ENCODE measurements at places on chromosomes 2 and 18.

GRCh38 chr2:27264753-27265535, 2.1 kb upstream of the SLC30A3 start:
- DNase-seq: peak; percentile 75

DNA sequence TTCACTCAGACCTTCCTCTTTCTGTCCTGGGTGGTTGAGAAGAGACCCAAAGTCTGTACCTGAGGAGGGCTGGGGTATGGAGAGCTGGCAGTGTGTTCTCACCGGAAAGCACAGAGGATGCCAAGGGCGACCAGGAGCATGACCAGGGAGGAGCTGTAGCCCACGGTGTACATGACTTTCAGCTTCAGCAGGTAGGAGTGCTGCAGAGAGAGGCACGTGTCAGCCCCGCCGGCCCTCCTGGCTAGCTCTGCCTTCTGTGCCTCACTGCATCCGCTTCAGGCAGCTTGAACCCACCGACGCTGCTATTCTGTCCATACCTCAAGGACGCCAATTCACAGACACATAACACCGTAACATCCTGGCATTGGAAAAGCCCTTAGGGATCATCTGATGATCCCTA, 34.0 kb downstream of the TMEM37 start:
- DNase-seq: no peak

DNA sequence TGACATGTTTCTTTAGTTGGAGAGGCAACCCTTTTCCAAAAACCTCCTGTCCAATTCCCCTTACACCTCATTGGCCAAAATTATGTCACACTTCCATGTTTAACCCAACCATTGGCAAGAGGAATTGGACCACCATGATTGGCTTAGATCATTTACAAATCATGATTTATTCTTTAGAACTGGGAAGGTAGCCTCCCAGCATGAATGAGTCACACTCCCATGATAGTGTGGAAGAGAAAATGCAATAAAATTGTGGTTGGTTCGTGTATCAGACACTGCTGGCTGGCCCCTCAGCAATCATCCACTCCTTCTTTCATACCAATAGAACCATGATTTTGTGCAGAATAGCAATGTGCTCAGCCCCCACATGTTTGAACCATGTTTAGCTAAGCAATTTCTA, 156.6 kb upstream of the ACVR2A start:
- DNase-seq: no peak

DNA sequence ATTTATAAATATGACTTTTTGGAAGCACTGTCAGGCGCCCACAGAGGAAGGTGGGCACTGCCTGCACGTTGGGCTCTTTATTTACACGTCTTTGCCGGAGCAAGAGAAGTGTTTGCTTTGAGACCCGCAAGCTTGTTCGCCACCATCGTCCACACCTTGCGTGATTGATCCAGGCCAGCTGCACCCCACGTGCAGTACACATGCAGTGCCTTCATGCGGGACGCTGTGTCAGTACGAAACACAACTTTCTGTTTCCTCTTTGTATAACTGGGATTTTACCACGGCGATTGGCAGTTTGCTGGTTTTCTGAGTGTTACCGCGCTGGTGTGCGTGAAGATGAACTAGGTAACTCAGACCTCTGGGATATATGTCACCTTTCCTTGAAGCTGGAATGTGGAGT, 571.0 kb upstream of the SALL3 start:
- no peak for DNase-seq

DNA sequence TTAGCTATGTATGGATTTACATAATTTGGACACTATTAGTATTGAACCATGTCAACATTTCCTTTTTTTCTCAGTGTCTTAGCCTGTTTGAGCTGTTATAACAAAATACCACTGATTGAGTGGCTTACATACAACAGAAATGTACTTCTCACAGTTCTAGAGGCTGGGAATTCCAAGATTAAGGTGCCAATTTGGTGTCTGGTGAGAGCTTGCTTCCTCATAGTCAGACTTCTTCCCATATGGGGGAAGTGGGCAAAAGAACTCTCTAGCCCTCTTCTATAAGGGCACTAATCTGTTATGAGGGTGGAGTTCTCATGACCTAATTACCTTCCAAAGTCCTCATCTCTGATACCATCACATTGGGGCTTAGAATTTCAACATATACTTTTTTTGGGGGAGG, 12.6 kb downstream of the ZNF804A start:
- no peak for DNase-seq

DNA sequence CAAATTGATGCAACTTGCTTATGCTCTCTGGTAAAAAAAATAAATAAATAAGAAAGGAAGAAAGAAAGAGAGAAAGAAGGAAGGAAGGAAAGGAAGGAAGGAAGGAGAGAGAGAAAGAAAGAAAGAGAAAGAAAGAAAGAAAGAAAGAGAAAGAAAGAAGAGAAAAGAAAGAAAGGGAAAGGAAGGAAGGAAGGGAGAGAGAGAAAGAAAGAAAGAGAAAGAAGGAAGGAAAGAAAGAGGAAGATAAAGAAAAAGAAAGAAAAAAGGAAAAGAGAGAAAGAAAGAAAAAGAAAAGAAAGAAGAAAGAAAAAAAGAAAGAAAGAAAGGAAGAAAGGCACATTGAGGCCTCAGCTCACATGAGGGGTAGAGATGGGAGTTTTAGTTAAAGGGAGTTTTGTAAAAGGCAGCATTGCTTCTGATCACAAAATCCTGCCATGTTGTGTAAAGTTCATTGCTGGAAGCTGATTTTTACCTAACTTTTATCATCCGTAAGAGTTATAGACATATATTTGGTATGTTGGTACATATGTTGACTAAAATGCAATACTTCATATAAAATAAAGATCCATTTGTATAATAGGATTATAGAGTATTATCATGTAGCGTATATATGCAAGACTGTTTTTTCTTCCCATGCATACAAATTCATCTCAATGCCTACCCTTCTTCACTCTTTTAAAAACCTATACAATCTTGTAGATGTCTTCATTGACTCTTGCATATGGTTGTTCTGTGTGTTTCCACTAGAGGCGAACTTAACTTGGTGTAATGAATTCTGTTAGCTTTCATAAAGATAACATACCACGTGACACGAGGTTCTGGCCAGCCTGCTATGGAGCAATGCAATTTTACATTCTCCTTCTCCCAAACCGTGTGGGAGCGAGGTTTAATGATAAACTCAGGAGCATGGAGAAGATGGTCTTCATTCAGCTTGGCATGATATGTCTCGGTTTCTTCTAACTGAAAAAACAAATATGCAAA, 32.8 kb downstream of the MYOM1 start:
- no peak for DNase-seq

GRCh38 chr18:77990901-77991300, 741.3 kb downstream of the GALR1 start:
- DNase-seq: no peak

DNA sequence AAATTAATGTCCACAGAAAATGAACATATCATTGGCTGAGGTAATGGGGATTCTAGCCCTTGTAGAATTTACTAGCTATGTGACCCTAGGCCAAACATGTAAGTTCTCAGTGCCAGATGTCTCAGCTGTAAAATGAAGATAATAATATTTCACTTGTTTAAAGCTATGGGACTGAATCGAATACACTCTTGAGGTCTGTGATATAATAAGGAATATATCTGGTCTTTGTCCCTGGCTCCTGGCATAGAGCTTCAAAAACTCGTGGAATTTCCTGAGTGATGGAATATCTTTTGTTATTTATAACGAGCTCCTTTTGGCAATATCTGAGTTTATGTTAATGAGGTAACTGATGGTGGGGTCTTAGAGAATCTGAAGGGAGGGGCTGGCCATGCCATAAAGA, 201.4 kb upstream of the CYP26B1 start:
- DNase-seq: no peak
